ENCODE measurements at places on chromosomes 3 and 15. TPM values are rescaled to one million over a fixed set of nuclear protein-coding genes. Genes with fewer than 3 reads are reported as not detected.

The ISLR2 gene
- not detected for total RNA-seq

The GHRL gene
- 3.8 TPM for total RNA-seq

The CFAP20DC gene
- 0.43 TPM for total RNA-seq

The DCBLD2 gene
- 0.64 TPM for total RNA-seq

The MYL3 gene
- total RNA-seq = not detected

The GP9 gene
- total RNA-seq = not detected

The TRIM71 gene
- 0.20 TPM for total RNA-seq

The SLC2A2 gene
- total RNA-seq = not detected

The MORC1 gene
- not detected for total RNA-seq

The CEMIP gene
- total RNA-seq = not detected

The ADAMTSL3 gene
- total RNA-seq = not detected

The XIRP1 gene
- total RNA-seq = not detected

The TM4SF18 gene
- not detected for total RNA-seq

The EBLN2 gene
- total RNA-seq = 12.9 TPM

The THBS1 gene
- 46.3 TPM for total RNA-seq

The IFT122 gene
- 22.2 TPM for total RNA-seq

The SCAMP5 gene
- 0.87 TPM for total RNA-seq

The AGTR1 gene
- total RNA-seq = not detected

The PSTPIP1 gene
- 101 TPM for total RNA-seq

The CCDC191 gene
- 5.1 TPM for total RNA-seq

The BOC gene
- not detected for total RNA-seq

The PLSCR2 gene
- not detected for total RNA-seq

The GRAMD1C gene
- 0.22 TPM for total RNA-seq

The RARB gene
- total RNA-seq = not detected

The ZNF710 gene
- total RNA-seq = 19.1 TPM

The RBPMS2 gene
- total RNA-seq = not detected

The SPATA16 gene
- total RNA-seq = not detected

The CLDN16 gene
- not detected for total RNA-seq

Measured in naive thymus-derived CD4-positive, alpha-beta T cell (primary cell).